Stomach (tissue), 19 donors: ENCODE measurements at places on chromosomes 11 and 22. TPM values are rescaled to one million over a fixed set of nuclear protein-coding genes. Genes with fewer than 3 reads are reported as not detected.

MDK gene
- total RNA-seq, result 21.0 TPM

DNA sequence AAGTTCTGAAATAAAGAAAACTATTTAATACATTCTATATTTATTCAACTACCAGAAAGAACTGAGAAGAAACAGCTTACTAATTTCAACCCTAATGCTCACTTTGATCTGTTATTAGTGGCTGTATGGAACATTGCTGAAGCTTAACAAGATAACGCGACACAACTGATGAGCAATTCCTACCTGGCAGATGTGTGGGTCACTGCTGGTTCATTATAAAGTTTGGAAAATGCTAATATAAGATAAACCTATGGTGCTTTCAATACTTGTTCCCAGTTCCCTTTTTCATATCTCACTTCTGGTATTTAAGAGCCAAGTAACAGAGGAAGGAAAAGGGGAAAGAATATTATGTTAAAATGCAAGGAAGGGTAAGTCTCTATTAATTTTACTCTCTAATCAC is 10.5 kb downstream of the CTSC start:
- no peak for DNase-seq

DNA sequence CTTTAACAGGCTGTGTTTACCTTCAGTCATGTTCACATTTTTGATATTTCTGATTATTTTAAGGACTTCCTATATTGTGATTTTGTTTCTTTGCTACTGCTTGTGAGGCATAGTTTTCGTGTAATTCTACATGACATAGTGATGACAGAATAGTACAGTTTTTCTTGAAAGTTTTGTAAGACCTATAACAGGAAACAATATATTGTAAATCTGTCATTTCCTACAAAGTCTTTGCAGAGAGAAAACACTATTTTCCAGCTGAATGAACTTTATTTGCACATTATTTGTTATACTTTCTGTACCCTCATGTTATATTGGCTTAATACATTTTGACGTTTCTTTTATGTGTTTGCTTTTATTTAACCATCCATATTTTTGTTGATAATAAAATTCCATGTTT is 191.1 kb downstream of the TMEM135 start:
- no peak for DNase-seq

GRCh38 chr11:50077526-50077925 is 44.9 kb downstream of the OR4C45 start:
- DNase-seq, result no peak

GRCh38 chr22:30204015-30204741 is 42.4 kb downstream of the LIF start:
- no peak for DNase-seq

GRCh38 chr11:45147891-45148675 is 1.6 kb downstream of the PRDM11 start:
- DNase-seq, result peak; percentile 22

- no peak for DNase-seq
Observed at GRCh38 chr11:108289699-108290098, 66.8 kb downstream of the ATM start.
